NCI-H1436 treated with DMSO at 0.1 percent for 48 hours (cell line): ENCODE measurements at places on chromosomes 16 and 17.

DNA sequence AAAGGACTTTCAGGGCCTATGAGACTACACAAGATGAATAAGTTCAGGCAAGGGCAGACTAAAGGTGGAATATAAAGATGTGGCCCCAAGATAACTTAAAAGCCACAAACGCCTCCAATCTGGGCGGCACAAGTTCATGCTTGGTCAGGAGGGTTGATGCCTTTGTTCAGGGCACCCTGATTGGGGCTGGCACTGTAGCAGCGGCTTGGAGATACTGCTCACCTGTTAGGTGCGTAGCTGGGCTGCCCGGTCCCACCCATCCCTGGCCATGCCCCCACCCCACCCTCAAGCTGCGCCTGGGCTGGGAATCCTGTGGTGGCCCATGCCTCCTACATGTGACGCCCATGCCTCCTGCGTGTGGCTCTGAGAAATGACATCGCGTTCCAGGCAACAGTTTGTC, 12.5 kb upstream of the SLC13A2 start:
- no peak for DNase-seq

DNA sequence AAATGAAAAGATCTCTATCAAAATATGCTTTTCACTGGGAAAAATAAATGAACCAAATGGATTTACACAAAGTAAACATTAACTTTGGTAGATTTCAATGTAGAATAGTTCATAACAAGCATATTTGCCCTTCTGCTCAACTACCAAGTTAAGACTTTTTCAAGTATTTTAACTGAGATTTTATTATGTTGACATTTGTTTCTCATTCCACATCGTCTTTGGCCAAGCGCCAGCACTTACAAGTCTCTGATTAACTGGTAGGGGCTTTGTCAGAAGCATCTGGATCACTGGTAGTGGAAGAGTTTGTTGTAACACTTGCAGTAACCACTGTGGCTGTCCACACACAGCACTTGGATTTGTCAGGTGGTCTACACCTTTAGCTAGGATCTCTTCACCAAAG, 22.9 kb downstream of the SLFN12L start:
- no peak for DNase-seq

DNA sequence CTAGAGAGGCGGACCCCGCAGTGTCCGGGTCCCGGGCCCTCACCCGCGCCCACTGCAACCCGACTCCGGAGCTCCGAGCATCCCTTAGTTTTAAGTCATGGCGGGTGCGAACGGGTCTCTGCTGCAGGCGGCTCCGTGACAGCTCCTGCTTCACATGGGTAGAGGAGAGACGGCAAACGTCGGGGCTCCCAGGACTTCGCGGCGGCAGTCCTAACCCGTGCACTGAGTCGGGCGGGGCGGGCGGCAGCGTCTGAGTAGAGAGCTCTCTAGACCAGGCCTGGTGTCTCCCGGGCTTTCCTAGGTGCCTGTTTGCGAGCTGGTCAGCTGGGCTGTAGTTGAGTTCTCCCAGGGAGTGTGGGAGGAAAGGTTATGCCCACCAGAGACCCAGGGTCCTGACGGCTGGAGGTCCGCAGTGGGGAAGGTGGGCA, 345 bp downstream of the TSC2 start:
- no peak for DNase-seq

GRCh38 chr16:50381679-50382440, 13.1 kb upstream of the BRD7 start:
- DNase-seq, result no peak

DNA sequence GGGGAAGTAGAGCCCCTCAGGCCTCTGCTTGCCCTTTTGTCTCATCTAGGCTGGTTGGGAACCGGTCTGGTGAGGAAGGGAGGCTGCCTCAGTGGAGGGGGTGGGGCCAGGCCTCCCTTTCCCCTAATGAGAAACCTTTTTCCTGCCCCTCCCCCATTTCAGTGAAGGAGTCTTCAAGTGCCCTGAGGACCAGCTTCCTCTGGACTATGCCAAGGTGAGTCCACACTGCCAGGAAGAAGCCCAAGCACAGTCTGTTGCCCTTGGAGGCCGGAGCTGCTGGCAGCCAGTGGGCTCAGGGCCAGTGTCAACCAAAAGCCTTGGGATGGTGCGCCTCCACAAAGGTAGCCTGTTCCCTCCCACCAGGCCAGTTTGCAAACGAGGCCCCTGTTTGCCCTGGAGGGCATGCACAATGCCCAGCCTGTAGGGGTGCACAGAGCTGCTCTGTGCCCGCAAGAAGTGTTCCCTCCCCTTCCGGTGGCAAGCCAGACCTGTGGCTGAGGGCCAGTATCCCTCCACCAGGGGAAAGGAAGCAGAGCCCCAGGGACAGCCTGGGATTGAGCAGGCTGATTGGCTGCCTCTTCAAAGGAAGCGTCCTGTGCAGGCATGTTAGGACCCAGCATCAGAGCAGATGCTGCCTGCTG, 3.4 kb downstream of the TRAF4 start:
- no peak for DNase-seq

- no peak for DNase-seq
These were observed 11.5 kb downstream of the ZNF319 start for GRCh38 chr16:57988929-57989328.

DNA sequence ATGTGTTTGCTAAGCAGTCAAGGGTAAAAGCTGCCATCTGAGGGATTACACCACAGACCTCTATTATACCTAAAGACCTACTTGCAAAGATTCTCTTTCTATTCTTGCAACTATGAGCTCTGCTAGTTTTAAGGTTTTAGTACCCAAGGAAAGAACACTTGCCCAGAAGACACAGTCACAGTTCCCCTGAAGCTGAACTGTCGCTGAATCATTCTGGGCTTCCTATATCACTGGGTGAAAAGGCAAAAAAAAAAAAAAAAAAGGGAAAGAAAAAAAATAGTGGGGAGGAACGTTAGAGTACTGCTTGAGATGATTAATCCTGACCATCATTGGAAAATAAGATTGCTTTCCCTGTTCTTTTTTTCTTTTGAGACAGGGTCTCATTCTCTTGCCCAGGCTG, 37.9 kb downstream of the LYRM1 start:
- DNase-seq, result no peak

GRCh38 chr17:1612400-1612799, 16.2 kb downstream of the SLC43A2 start:
- no peak for DNase-seq

- DNase-seq, result no peak
These were observed 27.9 kb upstream of the AXIN2 start for GRCh38 chr17:65589321-65589720.

- no peak for DNase-seq
These were observed 491.0 kb downstream of the CDH13 start for GRCh38 chr16:83117810-83118209.

DNA sequence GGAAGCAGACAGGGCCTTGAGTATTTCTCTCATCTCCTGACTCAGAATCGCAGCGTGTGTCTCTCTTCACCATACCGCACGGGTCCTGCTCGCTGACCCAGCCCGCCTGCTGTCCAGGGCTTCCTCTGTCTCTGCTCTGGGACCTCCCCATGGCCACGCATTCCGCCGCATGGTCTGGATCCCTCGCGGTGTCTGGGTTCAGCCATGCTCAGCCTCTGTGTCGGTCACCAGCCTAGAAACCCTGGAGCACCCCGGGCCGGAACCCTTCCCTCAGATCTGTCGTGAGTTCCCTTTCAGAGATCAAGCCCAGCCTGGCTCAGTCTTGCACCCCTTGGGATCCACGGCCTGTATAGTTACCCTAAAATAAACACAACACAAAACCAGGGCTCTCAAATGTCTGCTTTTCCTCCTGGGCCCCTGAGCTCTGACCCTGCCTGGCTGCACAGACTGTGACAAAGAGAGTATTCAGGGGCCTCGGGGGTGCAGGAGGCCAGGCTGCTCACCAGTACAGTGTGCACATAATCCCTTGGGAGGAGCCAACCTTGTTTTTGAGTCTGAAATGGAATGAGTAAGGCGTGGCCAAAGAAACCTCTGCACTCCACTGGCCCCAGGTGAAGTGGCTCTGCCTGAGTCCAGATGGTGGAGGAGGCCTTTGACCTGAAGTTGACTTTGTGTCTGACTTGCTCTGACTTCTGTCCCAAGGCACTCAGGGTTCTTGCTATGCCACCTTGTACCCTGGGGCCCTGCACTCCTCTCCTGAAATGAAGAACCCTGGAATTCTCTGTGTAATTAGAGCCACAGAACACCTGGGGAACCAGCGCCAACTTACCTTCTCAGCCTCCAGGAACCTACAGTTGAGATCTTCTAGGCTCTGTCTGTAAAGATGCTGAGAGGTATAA, 5.8 kb upstream of the SPIRE2 start:
- no peak for DNase-seq

GRCh38 chr17:49524473-49525359, 29.6 kb downstream of the NGFR start:
- DNase-seq, result no peak

- DNase-seq, result no peak
These were observed 775.9 kb upstream of the GOT2 start for GRCh38 chr16:59510008-59510424.

GRCh38 chr17:78766743-78767294, 15.3 kb downstream of the CYTH1 start:
- DNase-seq, result no peak

GRCh38 chr17:61783556-61784304, 79.6 kb downstream of the BRIP1 start:
- DNase-seq, result no peak

DNA sequence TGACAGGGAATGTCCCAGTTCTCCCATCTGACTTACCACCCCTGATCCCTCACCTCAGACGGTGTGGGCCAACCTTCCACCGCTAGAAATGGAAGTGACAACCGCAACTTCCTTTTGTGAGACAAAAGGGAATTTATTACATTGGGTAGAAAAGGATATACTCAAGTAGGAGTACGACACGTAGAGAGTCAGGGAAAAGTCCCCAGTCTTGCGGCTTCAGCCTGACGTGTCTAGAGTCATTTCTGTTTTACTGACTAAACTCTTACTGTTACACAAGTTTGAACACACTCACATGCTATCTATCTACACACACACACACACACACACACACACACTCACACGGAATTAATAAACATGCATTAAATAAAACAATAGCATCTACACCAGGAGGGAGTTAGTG, 178.9 kb downstream of the COPRS start:
- no peak for DNase-seq

- DNase-seq, result no peak
These were observed 376.5 kb upstream of the CDH5 start for GRCh38 chr16:65989861-65990604.

DNA sequence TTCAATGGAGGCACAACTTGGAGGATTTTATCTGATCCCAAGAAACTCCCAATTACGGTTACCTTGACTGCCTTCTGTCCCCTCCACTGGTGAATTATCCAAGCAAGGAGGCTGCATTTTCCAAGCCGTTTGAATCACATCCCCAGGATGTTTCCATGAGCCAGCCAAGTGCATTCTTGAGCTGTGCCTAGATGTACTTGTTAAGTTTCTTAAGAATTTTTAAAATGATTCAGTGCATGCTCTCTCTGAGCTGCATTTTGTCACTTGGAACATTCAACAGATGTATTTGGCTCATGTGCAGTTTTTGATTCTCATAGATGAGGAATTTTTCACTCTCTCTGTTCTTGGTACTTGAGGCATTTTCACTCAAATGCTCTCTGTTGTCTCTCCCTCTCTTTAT, 202.6 kb upstream of the MYOCD start:
- no peak for DNase-seq

DNA sequence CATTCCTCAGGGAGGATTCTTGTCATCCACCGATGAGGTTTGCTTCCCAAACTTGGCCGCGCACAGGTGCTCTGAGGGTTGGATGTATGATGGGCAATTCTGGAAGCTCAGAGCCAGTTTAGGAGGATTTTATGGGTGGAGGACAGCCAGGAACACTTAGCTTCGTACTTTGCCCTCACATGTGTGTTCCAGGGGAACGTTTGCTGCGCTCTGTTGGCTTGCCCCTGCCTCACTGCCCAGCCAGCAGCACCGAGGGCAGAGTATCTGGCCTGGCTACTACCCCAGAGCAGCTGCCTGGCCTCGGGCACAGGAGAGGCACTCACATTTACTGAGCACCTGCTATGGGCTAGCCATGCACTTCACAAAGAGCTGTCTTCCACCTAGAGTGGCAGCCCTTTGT, 14.1 kb downstream of the SEZ6 start:
- DNase-seq, result no peak

DNA sequence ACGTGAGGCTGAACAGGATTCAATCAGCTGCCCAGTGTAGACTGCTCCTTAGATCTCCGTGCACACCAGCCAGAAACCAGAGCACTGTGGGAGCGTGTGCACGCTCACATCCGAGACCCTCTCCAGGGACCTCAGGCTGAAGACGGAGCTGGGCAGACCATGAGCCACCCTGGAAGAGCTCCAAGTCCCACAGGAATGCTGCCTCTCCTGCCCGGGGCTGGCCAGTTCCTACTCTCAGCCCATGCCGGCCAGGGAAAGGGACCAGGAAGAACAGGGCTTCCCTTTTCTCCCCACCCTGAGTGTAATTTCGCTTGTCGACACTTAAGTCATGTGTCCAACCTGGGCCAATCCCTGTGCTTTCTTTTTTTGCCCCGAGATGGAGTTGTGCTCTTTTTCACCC, 6.9 kb downstream of the ALYREF start:
- no peak for DNase-seq

- no peak for DNase-seq
These were observed 23.6 kb upstream of the MRPS23 start for GRCh38 chr17:57873261-57874057.

DNA sequence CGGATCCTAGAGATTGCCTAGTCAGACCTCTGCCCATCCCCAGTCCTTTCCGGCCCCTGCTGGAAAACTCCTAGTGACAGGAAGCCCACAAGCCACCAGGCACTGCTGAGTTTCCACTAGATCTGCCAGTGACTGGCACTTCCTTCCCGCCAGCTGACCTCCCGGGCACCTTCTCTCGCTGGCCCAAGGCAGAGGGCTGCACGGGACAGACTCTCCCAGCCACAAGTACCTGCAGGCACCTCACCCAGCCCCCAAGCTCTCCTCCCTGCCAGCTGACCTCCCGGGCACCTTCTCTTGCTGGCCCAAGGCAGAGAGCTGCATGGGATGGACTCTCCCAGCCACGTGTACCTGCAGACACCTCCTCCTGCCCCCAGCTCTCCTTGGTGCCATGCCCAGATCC, 66.3 kb upstream of the DOC2B start:
- DNase-seq, result no peak

GRCh38 chr17:52024300-52024870, 134.1 kb downstream of the CA10 start:
- DNase-seq, result no peak

DNA sequence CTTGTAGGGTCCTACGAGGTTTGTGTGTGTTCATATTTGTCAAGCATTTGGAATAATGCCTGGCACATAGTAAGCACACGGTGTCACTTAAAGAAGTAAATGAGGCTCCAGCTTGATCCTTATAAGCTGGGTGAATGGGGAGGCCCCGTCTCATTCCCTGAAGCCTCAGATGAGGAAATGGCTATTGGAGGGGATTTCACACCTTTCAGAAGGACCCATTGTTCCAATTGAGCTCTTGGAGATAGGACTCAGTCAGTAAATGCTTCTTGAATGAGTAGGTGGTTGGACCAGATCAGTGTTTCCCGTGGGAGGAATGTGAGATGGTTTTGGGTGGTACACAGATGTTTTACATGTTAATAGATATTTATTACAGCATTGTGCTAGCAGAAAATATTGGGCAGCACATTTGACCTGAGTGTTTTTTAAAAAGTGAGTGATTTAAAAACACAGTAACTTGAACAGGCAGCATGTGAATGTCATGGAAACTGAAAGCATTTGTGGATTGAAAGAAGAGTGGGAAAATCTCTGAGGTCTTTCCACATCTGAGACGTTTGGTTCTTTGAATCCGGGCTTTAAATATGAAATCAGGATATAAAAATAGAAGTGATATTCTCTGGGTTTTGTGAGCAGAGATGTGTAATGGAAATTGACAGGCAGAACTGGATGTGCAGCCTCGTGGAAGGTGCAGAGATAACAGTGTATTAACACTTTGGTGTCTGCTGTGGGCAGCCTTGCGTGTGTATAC, 36.4 kb upstream of the ARHGAP17 start:
- no peak for DNase-seq

- no peak for DNase-seq
These were observed 141.4 kb downstream of the TMEM132E start for GRCh38 chr17:34720760-34721159.
